ENCODE measurements at places on chromosomes 12 and 14. TPM values are rescaled to one million over a fixed set of nuclear protein-coding genes. Genes with fewer than 3 reads are reported as not detected.

DNA sequence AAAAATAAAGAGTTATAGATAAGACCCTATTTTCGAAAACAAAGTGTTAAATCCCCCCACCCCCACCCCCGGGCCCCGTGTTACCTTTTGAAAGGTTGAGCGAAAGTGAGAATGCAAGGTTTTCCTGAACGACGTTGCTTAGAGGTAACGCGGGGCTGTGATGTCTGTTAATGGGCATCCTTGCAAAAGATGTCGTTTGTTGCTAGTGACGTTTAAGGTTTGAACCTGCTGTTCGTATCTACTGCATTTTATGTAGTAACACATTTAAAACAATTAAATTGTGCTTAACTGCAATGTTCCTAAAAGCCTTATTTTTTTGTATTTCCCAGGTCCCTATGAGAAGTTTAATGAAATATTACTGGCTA, 1.2 kb downstream of the CPSF6 start:
- no peaks in the 10 kb centered on the region for H3K36me3 ChIP-seq
- H3K27ac ChIP-seq = peak overlapping the region; percentile 99
- peak overlapping the region; percentile 86 for H3K4me3 ChIP-seq
- H3K4me1 ChIP-seq = no peaks in the 10 kb centered on the region

DNA sequence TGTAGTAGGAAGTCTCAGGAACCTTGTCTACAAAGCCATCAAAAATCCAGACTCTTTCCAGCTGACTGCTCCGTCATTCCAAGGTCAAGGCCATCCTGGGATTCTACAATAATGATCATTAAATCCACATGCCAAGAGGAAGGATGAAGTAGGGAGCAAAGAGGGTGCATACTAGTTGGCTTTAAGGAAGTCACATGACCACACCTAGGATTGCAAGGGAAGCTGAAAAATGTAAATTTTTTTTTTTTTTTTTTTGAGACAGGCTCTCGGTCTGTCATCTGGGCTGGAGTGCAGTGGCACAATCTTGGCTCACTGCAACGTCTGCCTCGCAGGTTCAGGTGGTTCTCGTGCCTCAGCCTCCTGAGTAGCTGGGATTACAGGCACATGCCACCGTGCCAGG, 7.3 kb upstream of the MRPL42 start:
- no peak overlapping the region for H3K4me3 ChIP-seq
- H3K36me3 ChIP-seq = no peaks in the 10 kb centered on the region
- DNase-seq = no peak

GRCh38 chr14:94081386-94081820, 293 bp downstream of the IFI27L1 start:
- H3K4me3 ChIP-seq = peak overlapping the region; percentile 97
- no peaks in the 10 kb centered on the region for H3K27me3 ChIP-seq
- H3K36me3 ChIP-seq = no peaks in the 10 kb centered on the region
- H3K4me1 ChIP-seq = no peaks in the 10 kb centered on the region
- H3K27ac ChIP-seq = peak overlapping the region; percentile 97
- no peak for DNase-seq

GRCh38 chr12:53343449-53343848, 7.3 kb upstream of the SP7 start:
- no peaks in the 10 kb centered on the region for H3K4me1 ChIP-seq
- peaks cover 4% of the 10 kb centered on the region for H3K27me3 ChIP-seq

- no peak overlapping the region for H3K4me3 ChIP-seq
- H3K27ac ChIP-seq = no peak overlapping the region
- H3K4me1 ChIP-seq = no peaks in the 10 kb centered on the region
- no peak for DNase-seq
Observed at GRCh38 chr12:68304626-68305025, 27.5 kb downstream of the MDM1 start.

DNA sequence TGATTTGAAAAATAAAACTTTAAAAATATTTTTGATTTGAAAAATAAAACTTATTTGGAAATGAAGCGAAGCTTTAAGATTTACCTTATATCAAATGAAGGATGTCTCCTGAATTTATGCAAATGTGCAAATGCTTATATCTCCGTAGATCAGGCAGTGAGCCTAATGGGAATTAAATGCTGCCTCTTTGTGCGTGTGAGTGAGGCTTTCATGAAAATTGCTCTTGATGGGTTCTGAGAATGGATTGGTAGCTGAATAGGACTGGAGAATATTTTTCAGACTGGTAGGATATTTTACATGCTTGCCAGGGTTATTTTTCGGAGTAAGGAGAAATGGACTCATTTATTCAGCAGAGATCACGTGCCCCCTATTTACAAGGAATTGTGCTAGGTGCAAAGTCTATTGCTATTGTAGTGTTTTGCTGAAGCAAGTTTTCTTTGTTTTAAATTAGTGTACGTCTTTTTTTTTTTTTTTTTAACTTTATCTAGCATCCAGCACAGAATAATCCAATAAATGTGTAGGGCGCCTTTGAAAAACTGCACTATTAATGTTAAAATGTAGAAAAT, 2.4 kb downstream of the VRK1 start:
- no peaks in the 10 kb centered on the region for H3K27me3 ChIP-seq
- DNase-seq = no peak
- H3K27ac ChIP-seq = no peak overlapping the region

DNA sequence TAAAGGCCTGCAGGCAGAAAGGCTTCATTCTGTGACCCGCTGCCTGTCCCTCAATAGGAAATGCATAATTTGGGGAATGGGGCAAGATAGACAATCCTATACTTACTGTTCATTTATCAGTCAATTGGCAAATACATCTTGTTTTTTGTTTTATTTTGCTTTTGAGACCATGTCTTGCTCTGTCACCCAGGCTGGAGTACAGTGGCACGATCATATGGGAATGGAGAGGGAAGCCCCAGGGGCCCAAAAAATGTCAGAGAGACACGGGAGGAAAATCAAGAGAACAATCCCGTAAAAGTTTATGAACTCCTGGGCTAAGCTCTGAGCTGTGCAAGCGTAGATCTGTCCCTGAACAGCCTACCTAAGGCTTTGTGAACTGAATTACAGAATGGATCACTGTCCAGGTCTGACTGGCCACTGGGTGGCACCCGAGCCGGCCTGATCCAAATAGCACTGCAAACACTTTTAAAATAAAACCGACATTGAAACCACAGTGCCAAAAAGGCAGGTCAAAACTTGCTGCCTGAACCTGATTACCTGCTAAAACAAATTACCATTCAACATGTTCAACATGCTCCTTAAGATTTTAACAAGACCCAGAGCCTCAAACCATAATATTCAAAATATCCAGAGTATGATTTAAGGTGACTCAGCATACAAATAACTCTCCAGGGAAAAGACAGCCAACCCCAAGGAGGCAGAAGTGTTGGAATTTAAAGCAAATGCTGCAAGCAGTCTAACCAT, 11.8 kb downstream of the COPS7A start:
- DNase-seq = peak; percentile 83
- no peaks in the 10 kb centered on the region for H3K4me1 ChIP-seq
- no peaks in the 10 kb centered on the region for H3K27me3 ChIP-seq
- H3K27ac ChIP-seq = no peak overlapping the region
- H3K36me3 ChIP-seq = peaks cover 3% of the 10 kb centered on the region

GRCh38 chr14:67516676-67517075, 16.4 kb upstream of the PLEKHH1 start:
- H3K36me3 ChIP-seq = no peaks in the 10 kb centered on the region
- no peak for DNase-seq
- H3K4me3 ChIP-seq = no peak overlapping the region
- no peaks in the 10 kb centered on the region for H3K27me3 ChIP-seq
- H3K4me1 ChIP-seq = peaks cover 5% of the 10 kb centered on the region

DNA sequence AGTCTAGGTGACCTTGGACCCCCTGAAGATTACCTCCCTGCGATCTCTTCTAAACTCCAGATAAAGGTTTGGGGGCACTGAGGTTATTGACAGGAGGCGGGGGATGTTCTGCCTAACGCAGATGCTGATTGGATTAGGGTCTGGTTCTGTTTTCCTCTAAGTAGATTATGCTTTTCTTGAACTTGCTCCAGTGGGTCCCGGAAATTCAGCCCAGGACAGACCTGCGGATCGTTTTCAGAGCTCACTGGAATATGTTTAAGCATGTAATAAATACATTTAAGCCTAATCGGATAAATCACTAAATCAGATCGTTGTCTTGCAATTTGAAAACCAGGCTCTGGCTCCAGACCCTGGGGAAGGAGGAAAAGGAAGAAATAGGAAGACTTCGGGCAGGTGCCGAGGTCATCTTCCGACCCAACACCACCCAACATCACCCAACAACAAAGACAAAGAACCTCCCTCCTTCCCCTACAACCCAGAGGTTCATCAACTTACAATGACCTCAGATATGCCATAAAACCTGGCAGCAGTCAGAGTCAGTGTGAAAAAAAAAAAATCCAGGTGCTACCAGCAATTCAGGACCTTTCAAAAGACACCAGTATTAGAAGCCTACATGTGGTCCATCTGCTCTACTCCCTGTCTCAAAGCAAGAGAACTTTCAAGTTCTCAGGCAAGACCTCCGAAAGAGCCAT, 148.4 kb downstream of the KSR2 start:
- no peak overlapping the region for H3K4me3 ChIP-seq
- no peak overlapping the region for H3K27ac ChIP-seq
- H3K27me3 ChIP-seq = no peaks in the 10 kb centered on the region
- H3K36me3 ChIP-seq = no peaks in the 10 kb centered on the region
- DNase-seq = no peak

DNA sequence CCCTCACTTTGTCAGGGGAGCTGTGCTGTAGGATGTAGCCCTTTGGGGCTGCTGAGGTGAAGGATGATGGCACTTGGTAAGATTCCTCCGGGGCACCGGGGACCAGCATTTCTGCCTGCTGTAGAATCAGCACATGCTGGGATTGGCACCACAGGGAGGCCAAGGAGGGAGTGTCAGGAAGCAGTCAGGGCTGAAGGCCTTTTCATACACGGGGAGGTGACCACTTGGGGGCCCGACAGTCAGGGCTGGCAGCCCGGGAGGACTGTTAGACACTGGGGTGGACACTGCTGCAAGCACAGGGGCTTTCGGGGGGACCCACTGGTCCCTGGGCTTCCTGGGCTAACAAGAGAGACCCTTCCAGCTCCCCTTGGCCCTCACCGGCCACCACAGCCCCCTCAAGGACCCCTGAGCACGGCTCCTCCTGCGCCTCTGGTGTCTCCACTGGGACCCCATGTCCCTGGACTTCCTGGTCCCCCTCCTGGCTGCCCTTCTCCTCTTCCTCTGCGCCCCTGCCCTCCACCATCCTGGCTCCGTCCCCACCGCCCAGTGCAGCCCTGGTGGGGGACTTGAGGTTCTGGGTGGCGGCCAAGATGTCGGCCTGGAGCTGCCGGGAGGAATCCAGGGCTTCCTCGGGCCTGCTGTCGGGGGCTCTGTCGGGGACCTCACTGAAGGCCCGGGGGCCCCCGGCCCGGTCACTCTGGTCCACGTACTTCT, 6.5 kb downstream of the TMEM119 start:
- peak overlapping the region; percentile 12 for H3K27ac ChIP-seq
- DNase-seq = no peak
- H3K27me3 ChIP-seq = no peaks in the 10 kb centered on the region
- H3K4me1 ChIP-seq = no peaks in the 10 kb centered on the region
- H3K36me3 ChIP-seq = no peaks in the 10 kb centered on the region

- H3K27ac ChIP-seq = no peak overlapping the region
- peaks cover 13% of the 10 kb centered on the region for H3K4me1 ChIP-seq
- no peaks in the 10 kb centered on the region for H3K27me3 ChIP-seq
- no peak for DNase-seq
Observed at GRCh38 chr12:116590561-116590960, 31.4 kb downstream of the MAP1LC3B2 start.

DNA sequence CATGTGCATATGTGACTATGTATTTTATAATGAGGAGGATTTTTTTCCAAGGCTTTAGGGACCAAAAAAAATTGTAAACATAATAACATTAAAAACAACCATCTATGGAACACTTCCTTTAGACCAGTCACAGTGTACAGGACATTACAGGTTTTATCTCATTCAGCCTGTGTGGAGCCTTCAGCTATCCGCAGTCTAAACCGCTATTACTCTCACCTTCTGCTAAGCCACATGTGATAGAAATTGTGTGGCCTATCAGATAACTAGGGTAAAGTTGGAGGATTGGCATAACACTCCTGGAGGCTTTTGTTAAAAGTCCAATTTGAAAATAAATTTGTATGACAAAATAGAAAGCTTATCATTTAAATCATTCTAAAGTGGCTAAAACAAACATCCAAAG, 281.2 kb upstream of the TMTC1 start:
- H3K27me3 ChIP-seq = no peaks in the 10 kb centered on the region
- H3K4me1 ChIP-seq = no peaks in the 10 kb centered on the region
- no peaks in the 10 kb centered on the region for H3K36me3 ChIP-seq
- DNase-seq = no peak

GRCh38 chr12:126523891-126524290, 1458.7 kb downstream of the AACS start:
- no peaks in the 10 kb centered on the region for H3K4me1 ChIP-seq
- H3K27ac ChIP-seq = no peak overlapping the region
- no peaks in the 10 kb centered on the region for H3K36me3 ChIP-seq
- no peaks in the 10 kb centered on the region for H3K27me3 ChIP-seq
- DNase-seq = no peak

DNA sequence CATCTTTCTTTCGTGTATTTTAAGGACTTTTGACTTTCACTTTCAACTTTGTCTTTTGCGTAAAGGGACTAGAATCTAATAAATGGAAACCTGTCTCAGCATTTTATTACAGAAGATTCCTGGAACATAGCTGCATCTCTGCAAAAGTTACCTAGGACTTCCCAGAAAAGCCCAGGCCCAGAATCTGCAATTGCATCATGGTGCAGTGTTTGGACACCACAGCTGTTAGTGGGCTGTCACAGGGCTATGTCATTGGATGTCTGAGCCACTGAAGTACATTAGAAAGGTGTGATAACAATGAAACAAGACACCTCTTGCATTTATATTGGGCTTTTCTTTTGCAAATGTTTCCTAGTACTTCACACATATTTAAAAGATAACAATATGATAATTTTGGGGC, 199.9 kb upstream of the IGF1 start:
- no peak for DNase-seq
- H3K4me3 ChIP-seq = no peak overlapping the region

- H3K4me3 ChIP-seq = no peak overlapping the region
- no peak overlapping the region for H3K27ac ChIP-seq
- peaks cover 5% of the 10 kb centered on the region for H3K36me3 ChIP-seq
- no peaks in the 10 kb centered on the region for H3K27me3 ChIP-seq
Observed at GRCh38 chr14:73720636-73721035, 6.5 kb upstream of the PNMA1 start.

GRCh38 chr12:49750027-49750995, 9.0 kb downstream of the TMBIM6 start:
- no peaks in the 10 kb centered on the region for H3K27me3 ChIP-seq
- H3K4me3 ChIP-seq = no peak overlapping the region
- no peaks in the 10 kb centered on the region for H3K4me1 ChIP-seq
- DNase-seq = no peak
- no peak overlapping the region for H3K27ac ChIP-seq

- H3K27me3 ChIP-seq = no peaks in the 10 kb centered on the region
- H3K27ac ChIP-seq = no peak overlapping the region
- no peaks in the 10 kb centered on the region for H3K4me1 ChIP-seq
- DNase-seq = no peak
- no peaks in the 10 kb centered on the region for H3K36me3 ChIP-seq
Observed at GRCh38 chr14:73842201-73842600, 9.4 kb upstream of the PTGR2 start.

GSC gene
- total RNA-seq = 9.8 TPM

BHLHE41 gene
- total RNA-seq = 29.7 TPM

FOXN4 gene
- total RNA-seq = not detected

TAS2R7 gene
- not detected for total RNA-seq

SOX5 gene
- total RNA-seq = 42.1 TPM

CLEC7A gene
- 5.2 TPM for total RNA-seq

Data from breast epithelium (tissue), 4 donors.